Right renal pelvis (tissue), 4 donors: ENCODE measurements at places on chromosomes 3 and 15. TPM values are rescaled to one million over a fixed set of nuclear protein-coding genes. Genes with fewer than 3 reads are reported as not detected.

The ZNF35 gene
- 10.6 TPM for polyA plus RNA-seq

The PP2D1 gene
- 0.30 TPM for polyA plus RNA-seq

DNA sequence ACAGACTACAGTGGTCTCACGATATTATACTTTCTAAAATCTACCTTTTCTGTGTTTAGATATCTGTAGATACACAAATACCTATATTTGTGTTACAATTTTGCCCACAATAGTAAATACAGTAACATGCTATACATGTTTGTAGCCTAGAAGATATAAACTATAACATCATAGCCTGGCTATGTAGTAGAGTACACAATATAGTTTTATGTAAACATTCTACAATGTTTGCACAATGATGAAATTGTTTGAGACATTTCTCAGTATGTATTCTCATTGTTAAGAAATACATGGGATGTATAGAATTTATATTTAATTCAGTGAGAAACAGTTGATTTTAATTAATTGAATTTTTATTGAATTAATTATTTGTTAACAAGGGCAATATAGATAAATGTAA, 1367.0 kb downstream of the OTOL1 start:
- DNase-seq, result no peak

DNA sequence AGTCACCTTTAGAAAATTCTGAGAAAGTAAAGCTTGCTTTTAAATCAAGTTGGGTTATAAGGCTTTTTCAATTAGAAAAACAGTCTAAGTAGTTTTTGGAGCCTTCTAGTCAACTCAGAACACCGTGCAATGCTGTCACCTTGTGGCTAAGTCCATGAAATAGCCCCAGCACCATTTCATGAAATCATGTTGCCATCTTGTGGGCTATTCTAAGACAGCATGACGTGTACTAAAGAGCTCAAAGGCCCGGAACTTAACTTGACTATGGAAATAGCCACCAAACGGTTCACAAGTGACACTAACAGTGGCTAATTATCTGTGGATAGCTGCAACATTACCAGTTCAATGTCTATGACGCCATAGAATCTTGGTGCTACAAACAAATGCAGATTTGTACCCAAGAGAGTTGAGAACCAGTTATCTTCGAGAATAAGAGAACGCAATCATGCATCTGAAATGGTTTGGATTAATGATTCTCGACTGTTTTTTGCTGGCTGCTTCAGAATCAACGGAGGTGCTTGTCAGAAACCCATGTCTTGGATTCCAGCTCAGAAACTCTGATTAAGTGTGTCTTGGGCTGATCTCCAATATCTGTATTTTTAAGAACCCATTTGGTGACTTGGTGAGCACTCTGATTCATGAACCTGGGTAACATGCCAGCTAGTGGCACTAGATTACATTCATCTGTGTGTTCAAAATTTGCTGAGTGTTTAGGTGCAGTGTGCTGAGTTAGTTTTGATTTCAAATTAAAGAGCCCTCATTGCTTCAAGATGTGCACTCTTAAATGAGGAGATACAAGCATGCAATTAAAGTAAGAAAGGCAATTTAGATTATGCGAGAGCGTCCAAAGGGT, 111.2 kb upstream of the MCTP2 start:
- DNase-seq, result peak; percentile 73

GRCh38 chr15:42090370-42090769, 4.0 kb downstream of the PLA2G4D start:
- DNase-seq, result no peak

GRCh38 chr3:105853801-105854432, 14.9 kb downstream of the CBLB start:
- no peak for DNase-seq
